ENCODE measurements at places on chromosomes 6 and 20.

DNA sequence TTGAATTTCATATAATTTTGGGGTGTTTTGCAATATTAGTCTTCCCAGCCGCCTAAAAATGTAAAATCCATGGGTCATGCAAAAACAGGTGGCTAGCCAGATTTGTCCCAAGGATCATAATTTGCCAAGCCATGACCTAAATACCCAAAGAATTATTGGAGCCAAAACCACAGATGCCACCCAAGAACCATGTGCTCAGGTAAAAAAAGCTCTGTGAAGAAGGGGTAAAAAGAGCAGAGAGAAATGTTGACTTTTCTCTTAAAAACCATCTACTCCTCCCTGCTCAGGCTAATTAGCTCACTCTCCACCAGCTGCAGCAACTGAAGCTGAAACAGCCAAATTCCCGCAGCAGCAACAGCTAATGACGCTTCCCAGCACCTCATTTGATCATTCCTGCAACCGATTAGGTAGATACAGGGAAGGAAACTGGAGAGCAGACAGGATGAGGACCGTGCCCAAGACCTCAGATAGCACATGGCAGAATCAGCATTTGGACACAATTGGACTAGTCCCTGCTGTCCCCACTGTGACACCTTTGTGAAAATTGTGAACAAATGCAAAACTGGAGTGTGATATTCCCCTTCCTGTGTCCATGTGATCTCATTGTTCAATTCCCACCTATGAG, 107.9 kb upstream of the NXT1 start:
- no peak for DNase-seq

DNA sequence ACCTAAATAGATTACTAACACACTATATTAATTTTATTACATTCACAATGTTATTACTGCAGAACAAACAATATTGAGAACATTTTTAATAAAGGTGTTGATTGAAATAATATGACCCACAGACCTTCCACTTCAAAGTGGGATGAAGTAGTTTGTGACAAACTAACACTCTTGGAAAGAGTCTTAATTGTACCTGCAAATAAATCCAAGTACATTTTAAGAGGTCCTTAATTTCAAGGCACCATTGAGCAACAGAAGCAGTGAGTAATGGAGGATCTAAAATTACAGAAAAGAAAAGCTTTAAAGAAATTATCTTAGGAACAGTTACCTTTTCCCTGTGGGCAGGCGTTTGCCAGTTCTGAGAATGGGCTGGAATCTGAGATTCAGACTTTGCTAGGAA, 140.2 kb downstream of the MMUT start:
- no peak for DNase-seq

DNA sequence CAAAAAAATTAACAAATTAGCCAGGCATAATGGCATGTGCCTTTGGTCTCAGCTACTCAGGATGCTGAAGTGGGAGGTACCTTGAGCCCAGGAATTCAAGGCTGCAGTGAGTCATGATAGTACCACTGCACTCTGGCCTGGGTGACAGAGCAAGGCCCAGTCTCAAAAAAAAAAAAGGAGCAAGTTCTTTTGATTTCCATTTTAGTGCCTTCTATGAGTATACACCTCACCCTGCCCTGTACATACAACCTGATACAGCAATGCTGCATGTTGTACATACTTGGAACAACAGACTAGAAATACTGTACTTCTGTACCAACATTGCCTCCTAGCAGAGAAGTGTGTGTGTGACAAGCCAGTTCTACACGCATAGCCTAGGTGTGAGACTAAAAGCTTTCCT, 97.3 kb upstream of the CARMIL1 start:
- peak; percentile 6 for DNase-seq

- DNase-seq = no peak
These were observed 52.2 kb upstream of the CCDC167 start for GRCh38 chr6:37551867-37552266.

- no peak for DNase-seq
These were observed 357.5 kb downstream of the LAMA2 start for GRCh38 chr6:129240492-129240853.

Measured in T1000 (cell line).